ENCODE measurements at places on chromosomes 5 and 9.

DNA sequence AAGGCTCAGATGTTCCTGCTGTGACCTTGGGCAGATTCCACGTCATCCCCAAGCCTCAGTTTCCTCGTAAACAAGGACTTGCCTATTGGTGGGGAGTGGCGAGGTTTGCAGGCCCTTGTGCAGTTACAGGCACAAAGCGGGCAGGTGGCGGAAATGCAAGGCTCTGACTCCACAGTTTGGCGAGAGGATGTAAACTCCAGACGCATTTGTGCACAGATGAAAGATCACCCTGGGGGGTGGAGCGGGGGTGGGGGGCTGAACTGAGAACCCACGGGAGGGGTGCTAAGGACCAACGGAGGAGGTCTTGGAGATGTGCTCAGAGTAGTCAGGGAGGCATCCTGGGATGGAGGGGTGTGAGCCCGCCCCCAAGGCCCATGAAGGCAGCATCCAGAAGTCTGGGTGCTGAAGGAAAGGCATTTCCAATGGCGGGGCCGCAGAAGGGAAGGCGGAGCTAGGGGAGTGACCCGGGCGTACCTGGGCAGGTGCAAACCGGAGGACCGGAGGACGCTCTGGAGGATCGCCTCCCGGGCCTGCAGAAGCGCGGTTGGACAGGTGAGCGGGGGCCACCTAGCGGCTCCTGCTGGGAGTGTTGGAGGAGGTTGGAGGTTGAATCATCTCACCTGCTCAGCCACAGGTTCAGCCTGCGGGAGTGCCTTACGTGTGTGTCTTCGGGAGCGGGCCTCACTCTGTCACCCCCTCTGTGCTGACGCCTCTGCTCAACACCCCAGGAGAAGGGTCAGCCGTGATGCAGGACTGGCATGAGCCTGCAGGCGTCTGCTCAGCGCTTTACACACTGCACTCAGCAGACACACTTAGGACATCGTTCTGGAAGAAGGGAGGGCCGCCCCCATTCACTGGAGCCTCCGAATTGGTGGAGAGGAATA lies 1.9 kb upstream of the FIBCD1 start:
- no peak for DNase-seq

GRCh38 chr5:1655496-1656270 lies 131.9 kb upstream of the LPCAT1 start:
- DNase-seq = peak; percentile 81

- no peak for DNase-seq
These were observed 142.6 kb downstream of the PBX3 start for GRCh38 chr9:125889476-125890419.

DNA sequence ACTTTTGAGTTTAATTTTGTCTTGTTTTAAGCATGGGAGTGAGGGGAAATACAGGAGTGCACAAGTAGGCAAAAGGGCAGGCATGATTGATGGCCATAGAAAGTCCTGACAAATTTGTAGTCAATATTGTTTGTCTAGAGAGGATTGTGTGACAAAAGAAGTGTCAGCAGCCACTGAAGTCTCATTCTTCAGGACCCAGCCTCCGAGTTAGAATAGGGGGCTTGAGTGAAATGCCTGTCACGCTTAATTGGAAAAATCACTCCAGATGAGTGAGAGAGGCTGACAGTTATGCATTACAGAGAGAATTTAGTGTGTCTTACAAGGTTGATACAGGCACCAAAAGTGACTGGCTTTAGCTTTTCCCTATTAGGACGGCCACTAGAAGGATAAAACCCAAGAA lies 81.9 kb upstream of the RPS23 start:
- no peak for DNase-seq

GRCh38 chr5:151196556-151197290 lies 27.2 kb downstream of the CCDC69 start:
- no peak for DNase-seq

DNA sequence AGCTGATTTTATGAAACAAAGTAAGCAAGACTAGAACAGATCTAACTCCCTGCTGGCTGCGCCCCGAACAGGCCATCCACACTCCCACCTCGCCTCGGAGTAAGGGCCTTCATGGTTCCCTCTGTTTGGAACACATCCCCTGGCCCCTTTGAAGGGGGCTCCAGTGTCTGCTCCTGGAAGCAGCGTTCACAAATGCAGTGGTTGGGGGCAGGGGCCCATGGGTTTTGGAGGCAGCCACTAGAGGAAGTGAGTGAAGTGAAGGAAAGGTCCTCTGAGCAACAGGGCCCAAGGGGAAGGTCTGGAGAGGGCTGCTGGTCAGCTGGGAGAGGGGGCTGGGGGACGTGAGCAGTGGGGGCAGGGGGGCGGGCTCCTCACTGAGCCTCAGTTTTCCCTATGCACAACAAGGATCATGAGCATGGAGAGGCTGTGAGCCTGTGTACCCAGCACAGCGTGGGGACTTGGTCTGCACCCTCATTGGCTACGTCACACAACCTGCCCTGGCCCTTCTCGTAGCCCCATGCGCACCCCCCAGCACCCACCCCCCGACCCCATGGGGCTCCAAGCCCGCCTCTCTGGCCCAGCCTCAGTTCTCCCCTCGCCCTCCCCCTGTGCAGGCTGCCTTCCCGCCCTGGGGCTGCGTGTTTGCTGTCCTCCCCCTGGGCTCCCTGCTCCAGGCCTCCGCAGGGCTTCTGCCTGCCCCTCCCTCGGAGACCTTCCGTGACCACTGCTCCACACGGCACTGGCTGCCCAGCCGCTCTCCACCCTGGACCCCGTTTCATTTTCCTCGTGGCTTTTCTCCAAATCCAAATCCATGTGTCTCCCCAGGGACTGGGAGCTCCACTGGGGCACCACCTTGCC lies 39.5 kb downstream of the RASGEF1C start:
- no peak for DNase-seq

- DNase-seq = no peak
These were observed 111.1 kb upstream of the CKMT2 start for GRCh38 chr5:81121836-81122630.

All from vagina (tissue), 2 donors.